IMR-90 (cell line): ENCODE measurements at places on chromosomes 4 and X. TPM values are rescaled to one million over a fixed set of nuclear protein-coding genes. Genes with fewer than 3 reads are reported as not detected.
A peak's percentile ranks its signal among the peaks of the same experiment; 100 is the strongest.

DNA sequence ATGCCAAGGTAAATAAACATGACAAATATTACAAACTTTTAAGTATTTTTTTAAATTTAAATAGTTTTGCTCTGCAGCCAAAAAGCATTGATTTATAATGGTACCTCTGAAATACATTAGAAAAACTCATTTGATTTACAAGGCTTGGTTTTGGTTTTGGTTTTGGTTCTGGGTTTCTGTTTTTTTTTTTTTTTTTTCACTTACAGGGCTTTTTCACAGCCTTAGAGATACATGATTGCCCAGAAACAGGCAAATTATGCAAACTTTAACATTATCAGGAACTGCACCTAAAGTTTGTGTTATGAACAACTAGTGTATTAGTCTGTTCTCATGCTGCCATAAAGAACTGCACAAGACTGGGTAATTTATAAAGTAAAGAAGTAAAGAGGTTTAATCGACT lies 196.4 kb upstream of the DDX53 start:
- no peak for DNase-seq

DNA sequence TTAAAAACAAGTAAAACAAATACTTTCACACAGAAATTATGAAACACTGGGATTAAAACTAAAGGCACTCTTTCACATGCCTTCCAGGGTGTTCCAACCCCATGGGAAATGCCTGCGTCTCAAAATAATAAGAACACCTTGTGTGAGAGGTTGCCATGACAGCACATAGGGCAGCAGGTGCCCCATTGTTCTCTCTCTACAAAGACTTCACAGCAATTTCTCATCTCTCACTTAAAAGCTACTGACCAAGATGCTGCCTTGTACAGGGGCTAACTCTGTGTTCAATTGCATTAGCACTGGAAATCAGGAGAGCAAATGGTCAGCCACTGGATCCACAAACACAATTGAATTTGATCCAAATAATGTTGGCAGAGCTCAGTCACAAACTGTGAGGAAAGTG lies 102.5 kb upstream of the GALNTL6 start:
- no peak for DNase-seq

GRCh38 chrX:24610516-24610915 lies 36.6 kb downstream of the PCYT1B start:
- no peak for DNase-seq

GRCh38 chr4:66741081-66741480 lies 804.2 kb downstream of the CENPC start:
- no peak for DNase-seq

- DNase-seq: no peak
Observed at GRCh38 chr4:76282941-76283689, 23.4 kb upstream of the STBD1 start.

- DNase-seq: no peak
Observed at GRCh38 chr4:27917381-27917780, 1056.7 kb downstream of the STIM2 start.

DNA sequence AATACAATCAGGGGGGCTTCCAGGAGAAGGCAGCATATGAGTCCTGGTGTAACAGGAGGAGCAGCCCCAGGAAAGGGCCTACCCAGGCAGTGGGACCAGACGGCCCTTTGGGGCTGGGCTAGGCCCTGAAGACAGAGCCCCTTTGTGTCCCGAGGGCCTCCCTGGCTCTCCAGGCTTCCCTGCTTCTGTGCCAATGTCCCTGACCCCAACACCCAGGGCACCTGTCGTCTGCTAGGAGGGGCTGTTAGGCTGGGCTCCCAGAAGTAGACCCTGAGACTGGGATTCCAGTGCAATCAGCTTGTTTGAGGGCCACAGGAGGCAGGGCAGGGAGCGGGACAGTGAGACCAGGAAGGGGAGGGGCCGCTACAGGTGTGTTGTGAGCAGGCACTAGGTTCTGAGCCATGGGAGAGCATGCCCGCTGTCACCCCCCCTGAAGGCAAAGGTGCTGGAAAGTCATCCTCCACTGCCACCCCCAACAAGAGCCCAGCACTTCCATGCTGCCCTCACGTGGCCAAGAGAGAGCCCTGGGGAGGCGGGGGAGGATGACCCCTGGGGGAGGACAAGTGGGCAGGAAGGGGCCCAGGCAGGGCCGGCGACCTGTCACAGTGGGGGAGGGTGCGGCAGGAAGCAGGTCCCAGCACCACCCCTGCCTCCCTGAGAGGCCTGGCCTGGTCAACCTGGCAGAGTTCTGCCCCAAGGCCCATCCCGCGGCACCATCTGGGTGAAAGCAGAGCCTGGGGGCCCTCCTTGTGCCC lies 64.8 kb downstream of the ADRA2C start:
- no peak for DNase-seq

GRCh38 chr4:20512033-20512792 lies 188.0 kb upstream of the PACRGL start:
- DNase-seq: no peak

DNA sequence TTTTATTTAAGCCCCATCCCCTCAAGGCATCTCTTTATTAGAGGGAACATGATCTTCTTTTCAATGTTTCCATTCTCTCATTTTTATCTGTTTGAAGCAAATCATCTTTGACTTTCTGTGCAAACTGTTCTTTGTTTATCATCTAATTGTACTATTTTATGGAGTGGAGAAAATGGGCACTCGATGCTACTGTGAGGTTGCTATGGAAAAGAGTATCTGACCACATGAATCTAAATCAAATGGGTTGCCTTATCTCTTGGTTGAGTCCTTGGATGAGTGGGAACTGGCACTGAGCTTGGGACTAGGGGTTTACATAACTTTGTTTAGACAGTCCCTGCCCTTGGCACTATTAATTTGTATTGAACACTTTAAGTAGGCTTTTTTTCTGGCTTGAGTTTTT lies 9.1 kb downstream of the OCRL start:
- no peak for DNase-seq

DNA sequence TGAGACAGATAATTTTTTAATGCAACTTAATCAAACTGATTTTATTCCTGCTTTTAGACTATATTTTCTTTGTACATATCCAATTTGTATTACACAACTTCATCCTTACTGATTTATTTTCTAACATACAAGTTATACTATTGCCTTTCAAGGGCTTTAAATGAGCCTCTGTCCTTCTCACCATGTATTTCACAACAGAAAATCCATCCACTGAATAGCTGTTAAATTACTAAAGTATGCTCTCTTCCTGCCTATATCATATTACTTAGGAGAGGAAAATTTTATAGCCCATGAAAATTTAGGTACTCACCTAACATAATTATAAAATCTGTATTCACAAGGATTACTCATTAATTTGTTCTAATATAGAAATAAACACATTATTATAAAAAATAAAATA lies 528.6 kb downstream of the ANKRD50 start:
- peak; percentile 41 for DNase-seq

GRCh38 chrX:152520653-152521052 lies 69.5 kb upstream of the GABRA3 start:
- DNase-seq: no peak

DNA sequence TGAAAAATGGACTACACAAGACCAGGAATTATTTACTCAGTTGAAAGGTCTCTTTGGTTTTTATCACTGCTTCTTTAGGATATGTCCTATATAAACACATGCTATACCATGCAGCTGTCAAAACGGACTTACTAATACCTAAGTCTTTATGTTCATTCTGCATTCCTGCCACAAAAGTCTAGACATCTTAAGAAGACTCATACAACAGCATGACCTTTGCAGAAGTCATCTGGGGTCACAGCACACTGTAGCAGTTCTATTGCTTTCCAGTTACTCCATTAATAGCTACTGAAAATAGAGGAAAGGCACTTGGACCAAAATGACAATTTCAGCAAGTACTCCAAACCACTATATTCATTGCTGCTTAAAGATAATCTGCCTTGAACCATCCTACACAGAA lies 53.2 kb downstream of the DDX60 start:
- no peak for DNase-seq

- DNase-seq: no peak
Observed at GRCh38 chr4:48243887-48244286, 25.8 kb downstream of the TEC start.

DNA sequence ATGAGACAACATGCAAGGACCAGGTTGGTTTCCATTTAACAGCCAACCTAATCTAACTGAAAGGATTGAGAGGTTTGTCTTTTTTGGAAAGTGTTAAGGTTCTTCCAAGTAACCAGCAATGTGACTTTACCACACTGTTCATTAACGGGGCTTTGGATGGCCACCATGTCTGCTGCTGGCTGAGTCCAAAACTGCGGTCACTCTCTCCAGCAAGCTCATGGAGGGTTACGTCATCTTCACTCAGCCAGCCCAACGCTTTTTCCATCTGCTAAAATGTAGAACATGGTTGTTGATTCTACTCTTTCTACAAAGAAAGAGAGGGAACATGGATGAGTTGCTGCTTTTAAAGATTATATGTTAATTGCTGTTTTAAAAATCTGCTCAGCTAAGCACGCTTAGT lies 11.0 kb downstream of the PKD2 start:
- peak; percentile 52 for DNase-seq

GRCh38 chr4:122403861-122404260 lies 25.1 kb downstream of the ADAD1 start:
- DNase-seq: no peak

GRCh38 chr4:159232465-159233106 lies 129.7 kb downstream of the RAPGEF2 start:
- DNase-seq: no peak

CSAG2 gene
- total RNA-seq: not detected in 2 replicates

FBXL5 gene
- 62.6 and 91.9 TPM in 2 replicates for total RNA-seq

P2RY10 gene
- total RNA-seq: not detected in 2 replicates

GAB1 gene
- total RNA-seq: 8.9 and 12.0 TPM in 2 replicates

NHS gene
- total RNA-seq: 0.83 and 0.90 TPM in 2 replicates

HTRA3 gene
- 1.1 and 1.3 TPM in 2 replicates for total RNA-seq

RIPPLY1 gene
- total RNA-seq: not detected in 2 replicates

CENPI gene
- 24.2 and 25.8 TPM in 2 replicates for total RNA-seq
